Mesothelial cell of epicardium (in vitro differentiated cells): ENCODE measurements at places on chromosomes 3 and 15. TPM values are rescaled to one million over a fixed set of nuclear protein-coding genes. Genes with fewer than 3 reads are reported as not detected.

Gene SLC49A4
- 17.8 to 19.2 TPM (median 18.1 TPM) in 3 replicates for total RNA-seq

- no peaks in the 10 kb centered on the region for H3K36me3 ChIP-seq
- H3K27ac ChIP-seq = no peak overlapping the region
- no peak overlapping the region for H3K4me3 ChIP-seq
- H3K27me3 ChIP-seq = peaks cover 36% of the 10 kb centered on the region
- DNase-seq = no peak
These were observed 129.9 kb upstream of the ABI3BP start for GRCh38 chr3:101123081-101123480.

DNA sequence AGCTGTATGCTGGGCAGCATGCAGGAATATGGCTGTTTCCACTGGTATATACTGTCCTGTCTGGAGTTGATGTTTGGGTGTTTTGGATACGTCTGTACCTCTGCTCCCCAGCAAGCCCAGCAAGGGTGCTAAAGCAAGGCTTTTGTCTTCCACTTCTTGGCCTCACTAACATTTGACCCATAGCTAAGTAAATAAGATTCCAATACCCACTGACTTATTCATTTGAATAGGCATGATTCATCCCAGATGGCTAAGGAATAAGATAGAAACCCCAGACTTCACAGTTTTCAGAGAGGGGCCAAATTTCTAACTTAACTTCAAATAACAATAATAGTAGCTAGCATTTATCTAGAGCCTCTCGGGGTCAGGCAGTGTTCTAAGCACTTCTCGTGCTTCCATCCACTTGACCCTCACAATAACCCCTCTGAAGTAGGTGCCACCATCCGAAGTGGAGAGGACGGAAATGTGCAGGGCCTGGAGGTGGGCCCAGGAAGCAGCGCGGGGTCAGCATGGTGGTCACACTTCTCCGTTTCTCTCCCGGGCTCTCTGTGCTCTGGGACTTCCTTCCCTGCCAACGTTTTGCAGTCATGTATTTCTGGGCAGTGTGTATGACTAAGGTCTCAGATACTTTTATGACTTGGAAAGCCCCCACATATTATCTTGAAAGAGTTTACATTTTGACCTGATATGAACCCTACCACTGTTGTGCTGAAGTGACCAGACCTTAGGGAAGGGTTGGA is 39.3 kb downstream of the LRRK1 start:
- no peak overlapping the region for H3K4me3 ChIP-seq
- H3K27me3 ChIP-seq = peaks cover 38% of the 10 kb centered on the region
- no peak for DNase-seq
- H3K36me3 ChIP-seq = no peaks in the 10 kb centered on the region
- H3K27ac ChIP-seq = no peak overlapping the region

DNA sequence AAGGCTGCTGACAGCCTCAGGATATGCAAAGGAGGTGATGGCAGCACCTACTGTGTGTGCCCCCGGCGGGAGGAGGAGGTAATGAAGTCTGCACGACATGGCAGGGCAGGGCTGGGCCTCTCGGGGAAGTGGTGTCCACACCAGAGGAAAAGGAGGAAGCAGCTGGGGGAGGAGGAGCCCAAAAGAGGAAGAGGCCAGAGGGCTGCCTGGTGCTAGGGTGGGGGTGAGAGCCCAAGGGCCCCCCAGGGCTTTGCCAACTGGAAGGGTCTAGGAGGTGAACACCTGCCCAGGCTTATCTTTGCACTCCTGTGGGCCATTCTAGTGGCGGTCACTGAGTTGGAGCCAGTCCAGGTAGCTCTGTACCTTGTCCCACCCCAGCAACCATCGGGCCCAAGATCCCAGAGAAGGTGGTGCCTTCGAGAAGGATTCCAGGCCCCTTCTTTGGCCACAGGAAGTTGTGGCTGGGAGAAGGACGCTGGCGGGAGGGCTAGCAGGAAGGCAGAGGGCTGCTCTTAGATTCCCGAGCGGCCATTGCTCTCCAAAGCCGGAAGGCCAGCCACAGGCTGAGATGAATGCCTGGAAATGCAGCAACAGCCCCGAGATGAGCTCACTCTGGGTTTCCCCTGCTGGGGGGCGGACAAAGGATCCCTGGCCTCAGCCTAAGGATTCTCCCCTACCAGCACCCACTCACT is 7.0 kb downstream of the GNAI2 start:
- H3K4me1 ChIP-seq = peaks cover 53% of the 10 kb centered on the region
- H3K27me3 ChIP-seq = no peaks in the 10 kb centered on the region
- H3K4me3 ChIP-seq = no peak overlapping the region
- DNase-seq = no peak
- peak overlapping the region; percentile 64 for H3K27ac ChIP-seq

Gene BTBD1
- 33.4 to 37.4 TPM (median 35.0 TPM) in 3 replicates for total RNA-seq

DNA sequence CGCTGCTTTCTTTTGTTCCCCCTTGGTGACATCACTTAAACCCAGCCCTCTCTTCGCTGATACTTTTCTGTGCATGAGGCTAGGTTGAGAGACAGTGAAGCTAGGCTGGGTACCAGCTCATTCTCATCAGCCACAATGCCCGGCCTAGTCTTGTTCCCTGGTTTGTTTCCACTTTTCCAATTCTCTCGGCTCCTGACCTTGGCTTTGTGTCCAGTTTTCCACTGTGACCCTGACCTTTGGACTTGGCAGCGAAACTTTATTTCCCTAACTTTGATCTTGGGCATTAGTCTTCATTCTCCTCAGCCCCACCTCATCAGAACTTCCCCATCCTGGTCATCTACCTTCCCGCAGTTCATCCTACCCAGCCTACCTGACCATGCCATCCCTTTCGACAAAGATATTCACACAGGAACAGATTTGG is 908 bp upstream of the ADPGK start:
- H3K27me3 ChIP-seq = peaks cover 6% of the 10 kb centered on the region
- peak overlapping the region; percentile 92 for H3K4me3 ChIP-seq
- no peaks in the 10 kb centered on the region for H3K36me3 ChIP-seq

GRCh38 chr3:38986901-38987300 is 64.8 kb downstream of the SCN11A start:
- peaks cover 9% of the 10 kb centered on the region for H3K27me3 ChIP-seq
- DNase-seq = no peak
- H3K27ac ChIP-seq = no peak overlapping the region
- H3K4me3 ChIP-seq = no peak overlapping the region
- no peaks in the 10 kb centered on the region for H3K4me1 ChIP-seq

Gene SLC28A1
- 0.16 to 0.24 TPM (median 0.20 TPM) in 3 replicates for total RNA-seq

GRCh38 chr3:186366206-186366605 is 4.2 kb upstream of the DGKG start:
- H3K4me1 ChIP-seq = peaks cover 2% of the 10 kb centered on the region
- no peak overlapping the region for H3K4me3 ChIP-seq

- no peak for DNase-seq
- H3K27ac ChIP-seq = no peak overlapping the region
- H3K36me3 ChIP-seq = no peaks in the 10 kb centered on the region
- H3K4me1 ChIP-seq = peaks cover 4% of the 10 kb centered on the region
- H3K4me3 ChIP-seq = no peak overlapping the region
These were observed 59.7 kb downstream of the SEMA3G start for GRCh38 chr3:52385157-52385556.
